ENCODE measurements at places on chromosomes 12 and 14.
A peak's percentile ranks its signal among the peaks of the same experiment; 100 is the strongest.

- no peak for DNase-seq
Observed at GRCh38 chr12:106064721-106065021, 74.1 kb downstream of the NUAK1 start.

- DNase-seq: no peak
Observed at GRCh38 chr12:45439039-45439438, 223.1 kb downstream of the ANO6 start.

GRCh38 chr14:103688906-103689902, 26.0 kb downstream of the XRCC3 start:
- DNase-seq: no peak

DNA sequence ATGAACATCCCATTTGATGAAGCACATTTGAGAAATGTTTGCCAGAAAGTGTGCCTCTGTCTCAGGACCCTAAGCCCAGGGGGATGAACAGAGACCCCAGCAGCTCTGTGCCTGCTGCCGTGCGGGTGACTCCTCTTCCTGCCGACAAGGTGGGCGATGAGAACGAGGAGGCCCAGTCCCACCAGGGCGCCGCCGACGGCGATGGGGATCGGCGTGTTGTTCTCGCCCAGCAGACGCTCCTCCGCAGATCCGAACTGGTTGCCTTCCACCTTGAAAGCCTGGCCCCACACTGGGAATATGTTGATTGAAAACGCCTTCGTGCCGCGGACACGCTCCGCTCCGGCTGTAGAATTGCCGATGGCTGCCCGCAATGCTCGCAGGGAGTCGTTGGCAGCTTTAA, 44.1 kb downstream of the LRTM2 start:
- DNase-seq: no peak

- DNase-seq: no peak
Observed at GRCh38 chr12:45282411-45282810, 66.5 kb downstream of the ANO6 start.

DNA sequence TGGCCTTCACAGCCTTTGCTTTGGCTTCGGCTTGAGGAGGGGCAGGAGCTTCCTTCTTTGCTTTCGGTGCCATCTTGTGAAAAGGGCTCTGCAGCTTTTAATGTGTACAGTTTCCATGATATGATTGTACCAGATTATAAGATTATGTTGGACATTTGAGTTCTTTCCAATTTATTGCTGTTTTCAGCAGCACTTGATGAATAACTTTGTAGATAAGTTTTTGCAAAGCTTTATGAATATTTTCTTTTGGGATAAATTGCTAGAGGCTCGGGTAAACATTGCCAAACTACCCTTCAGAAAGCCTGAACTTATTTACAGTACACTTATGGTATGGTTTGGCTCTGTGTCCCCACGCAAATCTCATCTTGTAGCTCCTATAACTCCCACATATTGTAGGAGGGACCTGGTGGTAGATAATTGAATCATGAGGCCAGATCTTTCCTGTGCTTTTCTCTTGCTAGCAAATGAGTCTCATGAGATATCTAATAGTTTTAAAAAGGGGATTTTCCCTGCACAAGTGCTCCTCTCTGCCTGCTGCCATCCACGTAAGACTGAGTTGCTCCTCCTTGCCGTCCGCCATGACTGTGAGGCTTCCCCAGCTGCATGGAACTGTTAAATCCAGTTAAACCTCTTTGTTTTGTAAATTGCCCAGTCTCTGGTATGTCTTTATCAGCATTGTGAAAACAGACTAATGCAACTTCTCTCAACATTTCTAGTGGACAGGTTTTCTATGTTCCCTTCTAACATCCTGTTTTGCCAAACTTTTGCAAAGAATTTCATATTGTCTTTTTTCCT, 70.4 kb downstream of the RCOR1 start:
- no peak for DNase-seq

DNA sequence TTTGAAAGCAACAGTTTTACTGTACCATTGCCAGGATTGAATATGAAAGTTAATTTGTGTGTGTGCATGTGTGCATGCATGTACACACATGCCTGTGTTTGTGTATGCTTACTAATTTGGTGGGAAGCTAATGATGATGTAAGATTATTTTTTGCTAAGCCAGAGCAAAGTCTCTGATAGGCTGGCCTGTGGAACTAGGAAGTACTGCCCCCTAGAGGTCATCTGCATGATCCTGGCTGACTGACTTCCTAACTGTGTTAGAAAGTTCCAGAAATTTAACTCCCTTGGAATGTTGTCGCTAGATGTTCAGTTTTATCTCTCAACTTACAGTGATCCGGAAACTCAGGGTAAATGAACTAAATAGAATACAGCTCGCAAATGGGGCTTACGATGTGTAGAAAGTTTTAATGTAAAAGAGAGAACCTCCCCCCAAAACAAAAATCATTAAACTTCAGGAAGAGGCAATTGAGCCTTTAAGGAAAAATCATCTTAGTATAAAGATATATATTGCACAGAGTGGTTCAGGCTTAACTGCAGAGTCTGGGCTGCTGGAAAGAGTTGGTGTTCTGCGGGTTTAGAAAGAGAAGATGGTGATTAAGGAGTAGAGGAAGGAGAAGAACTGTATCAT, 34.3 kb upstream of the SLC38A1 start:
- DNase-seq: no peak

- DNase-seq: no peak
Observed at GRCh38 chr14:68407285-68407684, 385.6 kb downstream of the ZFP36L1 start.

- DNase-seq: peak; percentile 32
Observed at GRCh38 chr12:108468196-108468968, 46.7 kb upstream of the FICD start.

GRCh38 chr14:98544174-98544573, 727.8 kb downstream of the BCL11B start:
- DNase-seq: no peak

GRCh38 chr14:62943202-62943601, 102.1 kb downstream of the KCNH5 start:
- DNase-seq: no peak

- no peak for DNase-seq
Observed at GRCh38 chr12:6030081-6030480, 85.0 kb upstream of the ANO2 start.

DNA sequence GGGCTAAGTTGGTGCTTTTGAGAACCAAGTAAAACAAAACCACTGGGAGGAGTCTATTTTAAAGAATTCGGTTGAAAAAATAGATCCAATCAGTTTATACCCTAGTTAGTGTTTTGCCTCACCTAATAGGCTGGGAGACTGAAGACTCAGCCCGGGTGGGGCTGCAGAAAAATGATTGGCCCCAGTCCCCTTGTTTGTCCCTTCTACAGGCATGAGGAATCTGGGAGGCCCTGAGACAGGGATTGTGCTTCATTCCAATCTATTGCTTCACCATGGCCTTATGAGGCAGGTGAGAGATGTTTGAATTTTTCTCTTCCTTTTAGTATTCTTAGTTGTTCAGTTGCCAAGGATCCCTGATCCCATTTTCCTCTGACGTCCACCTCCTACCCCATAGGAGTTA, 1.8 kb upstream of the RAB5B start:
- DNase-seq: no peak
